ENCODE measurements at places on chromosomes 1 and 21.

GRCh38 chr1:198638441-198638840, 399 bp upstream of the PTPRC start:
- H3K4me1 ChIP-seq, result no peaks in the 10 kb centered on the region
- H3K36me3 ChIP-seq, result no peaks in the 10 kb centered on the region
- no peaks in the 10 kb centered on the region for H3K27me3 ChIP-seq
- H3K27ac ChIP-seq, result no peak overlapping the region
- DNase-seq, result no peak
- H3K4me3 ChIP-seq, result no peak overlapping the region

GRCh38 chr1:12424087-12424529, 193.9 kb downstream of the DHRS3 start:
- DNase-seq, result no peak
- H3K4me3 ChIP-seq, result no peak overlapping the region
- H3K4me1 ChIP-seq, result no peaks in the 10 kb centered on the region
- H3K27ac ChIP-seq, result peak overlapping the region; percentile 6
- H3K36me3 ChIP-seq, result no peaks in the 10 kb centered on the region
- no peaks in the 10 kb centered on the region for H3K27me3 ChIP-seq

- H3K4me3 ChIP-seq, result peak overlapping the region; percentile 48
- H3K4me1 ChIP-seq, result peaks cover 6% of the 10 kb centered on the region
- no peaks in the 10 kb centered on the region for H3K36me3 ChIP-seq
- H3K27ac ChIP-seq, result peak overlapping the region; percentile 73
- H3K27me3 ChIP-seq, result no peaks in the 10 kb centered on the region
- peak; percentile 54 for DNase-seq
These were observed 5.1 kb downstream of the HSPB7 start for GRCh38 chr1:16012590-16013219.

DNA sequence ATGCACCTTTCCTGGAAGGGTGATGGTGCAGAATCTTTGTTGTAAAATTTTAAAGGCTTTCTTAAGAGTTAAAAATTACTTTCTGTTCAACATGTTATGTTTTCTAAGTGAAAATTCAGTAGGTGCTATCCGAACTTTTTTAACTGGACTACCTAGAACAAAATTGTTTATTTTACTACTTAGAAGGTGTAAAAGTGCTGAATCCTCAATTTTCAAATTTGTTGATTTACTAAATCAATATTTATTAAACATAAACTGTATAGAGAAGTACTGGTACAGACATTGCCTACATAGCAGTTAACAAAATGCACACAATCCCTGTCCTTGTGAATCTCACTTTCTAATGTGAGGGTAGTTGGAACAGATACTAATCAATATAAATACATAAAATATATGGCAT, 277.5 kb downstream of the CTH start:
- H3K27me3 ChIP-seq, result no peaks in the 10 kb centered on the region
- no peak overlapping the region for H3K27ac ChIP-seq
- no peak for DNase-seq
- H3K36me3 ChIP-seq, result no peaks in the 10 kb centered on the region
- no peak overlapping the region for H3K4me3 ChIP-seq

- H3K27me3 ChIP-seq, result no peaks in the 10 kb centered on the region
- H3K27ac ChIP-seq, result no peak overlapping the region
- H3K4me3 ChIP-seq, result no peak overlapping the region
- no peak for DNase-seq
- H3K4me1 ChIP-seq, result no peaks in the 10 kb centered on the region
These were observed 137.4 kb upstream of the USP25 start for GRCh38 chr21:15592271-15592860.

DNA sequence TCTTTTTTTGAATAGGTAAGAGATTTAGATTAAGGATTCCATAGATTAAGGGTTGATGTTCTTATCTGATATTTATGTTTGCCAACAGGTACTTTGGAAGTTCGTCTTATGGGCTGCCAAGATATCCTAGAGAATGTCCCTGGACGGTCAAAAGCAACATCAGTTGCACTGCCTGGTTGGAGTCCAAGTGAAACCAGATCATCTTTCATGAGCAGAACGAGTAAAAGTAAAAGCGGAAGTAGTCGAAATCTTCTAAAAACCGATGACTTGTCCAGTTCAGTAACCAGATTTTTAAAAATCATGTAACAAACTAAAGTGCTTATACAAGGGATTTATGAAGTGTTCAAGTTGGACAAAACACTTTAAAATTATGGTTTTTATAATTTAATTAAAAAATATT, 100.5 kb downstream of the PKN2 start:
- H3K36me3 ChIP-seq, result no peaks in the 10 kb centered on the region
- H3K27ac ChIP-seq, result no peak overlapping the region
- no peaks in the 10 kb centered on the region for H3K4me1 ChIP-seq
- H3K27me3 ChIP-seq, result no peaks in the 10 kb centered on the region
- H3K4me3 ChIP-seq, result no peak overlapping the region

Data from breast epithelium (tissue), 4 donors.